Dorsolateral prefrontal cortex (tissue), 122 donors: ENCODE measurements at places on chromosomes 4 and X. TPM values are rescaled to one million over a fixed set of nuclear protein-coding genes. Genes with fewer than 3 reads are reported as not detected.

Gene MAGED4
- 39.7 TPM for total RNA-seq

Gene OTUD6A
- not detected for total RNA-seq

Gene ADH1A
- not detected for total RNA-seq

Gene CCDC158
- total RNA-seq, result 3.2 TPM

Gene ADGRG2
- total RNA-seq, result 0.16 TPM

Gene PDGFC
- 12.0 TPM for total RNA-seq

Gene FUNDC1
- total RNA-seq, result 24.9 TPM

Gene CD40LG
- total RNA-seq, result not detected

Gene PHOX2B
- total RNA-seq, result not detected

- DNase-seq, result no peak
Measured at GRCh38 chr4:48197643-48198237, 63.7 kb upstream of the TXK start.

- no peak for DNase-seq
Measured at GRCh38 chr4:184655889-184656869, 6.6 kb downstream of the PRIMPOL start.

DNA sequence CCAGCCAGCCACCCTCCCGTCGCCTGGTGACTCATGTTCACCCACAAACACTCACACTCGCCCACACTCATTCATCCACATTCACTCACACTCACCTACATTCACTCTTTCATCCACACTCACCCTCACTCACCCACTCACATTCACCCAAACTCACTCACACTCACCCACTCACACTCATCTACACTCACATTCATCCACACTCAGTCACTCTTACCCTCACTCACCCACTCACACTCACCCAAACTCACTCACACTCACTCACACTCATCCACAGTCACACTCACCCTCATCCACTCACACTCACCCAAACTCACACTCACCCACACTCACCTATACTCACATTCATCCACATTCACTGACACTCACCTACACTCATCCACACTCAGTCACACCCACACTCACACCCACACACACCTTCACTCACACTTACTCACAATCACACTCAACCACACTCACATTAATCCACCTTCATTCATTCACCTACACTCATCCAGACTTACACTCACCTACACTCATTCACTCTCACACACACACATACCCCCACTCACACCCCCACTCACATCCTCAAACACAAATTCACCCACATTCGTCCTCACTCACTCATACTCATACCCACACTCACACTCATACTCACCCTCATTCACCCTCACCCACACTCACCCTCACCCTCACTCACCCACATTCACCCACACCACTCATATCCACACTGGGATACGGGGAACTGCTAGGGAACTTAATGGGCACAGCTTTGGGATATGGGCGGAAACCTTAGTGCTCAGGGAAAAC lies 2221.6 kb upstream of the AGA start:
- DNase-seq, result no peak

DNA sequence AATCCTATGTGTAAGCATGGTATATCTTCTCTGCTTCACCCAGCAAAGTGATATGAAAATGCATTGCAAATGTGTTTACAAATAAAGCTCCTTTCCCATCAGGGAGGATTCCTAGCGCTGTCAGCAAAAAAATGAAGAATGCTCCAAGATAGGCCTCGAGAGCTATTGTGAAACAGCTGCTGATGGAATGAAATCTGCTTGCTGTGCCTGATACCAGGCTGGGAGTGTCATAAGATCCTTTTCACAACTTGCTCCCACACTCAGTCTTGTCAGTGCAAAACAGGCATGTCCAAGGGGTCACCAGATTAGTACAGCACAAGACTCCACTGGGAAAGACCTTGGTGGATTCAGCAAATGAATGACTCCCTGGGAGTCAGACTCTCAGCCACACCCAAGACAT lies 34.1 kb downstream of the HNRNPH2 start:
- no peak for DNase-seq

DNA sequence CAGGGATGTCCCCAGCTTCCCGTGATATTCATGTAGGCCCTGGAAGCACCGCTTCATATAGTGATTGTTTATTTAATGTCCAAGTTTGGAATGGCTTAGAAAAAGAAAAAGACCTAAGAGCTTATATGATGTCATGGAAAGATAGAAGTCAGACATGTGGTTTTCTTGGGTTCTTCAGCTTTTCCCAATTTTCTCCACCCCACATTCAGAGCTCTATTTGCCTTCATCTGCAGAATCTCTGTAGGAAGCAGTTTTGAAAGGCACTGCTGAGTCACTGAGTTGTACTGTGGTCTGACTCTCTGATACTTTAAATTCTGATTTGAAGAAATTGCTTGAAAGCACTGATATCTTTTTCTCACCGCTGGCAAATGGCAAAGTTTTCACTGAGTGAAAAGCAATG lies 120.6 kb upstream of the EDNRA start:
- no peak for DNase-seq

DNA sequence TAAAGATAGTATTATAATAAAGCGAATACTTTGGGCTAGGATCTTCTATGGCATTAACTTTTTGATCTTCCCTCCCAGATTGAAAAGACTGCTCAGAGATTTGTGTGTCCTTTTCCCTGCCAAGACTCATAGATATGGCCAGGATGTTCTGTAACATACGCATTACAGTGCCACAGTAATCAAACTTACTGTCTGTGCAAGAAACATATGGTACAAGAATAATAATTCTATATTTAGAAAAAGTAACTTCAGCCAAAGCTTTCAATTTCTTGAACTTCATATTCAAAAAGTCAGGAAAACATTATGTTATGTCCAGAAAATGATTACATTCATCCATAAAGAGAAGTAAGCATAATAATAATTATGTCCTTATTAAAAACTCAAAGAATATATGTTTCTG lies 100.9 kb upstream of the GUCY1A1 start:
- no peak for DNase-seq

- no peak for DNase-seq
Measured at GRCh38 chrX:85859426-85859825, 187.9 kb downstream of the CHM start.

- no peak for DNase-seq
Measured at GRCh38 chr4:119663160-119663788, 34.7 kb upstream of the PDE5A start.

DNA sequence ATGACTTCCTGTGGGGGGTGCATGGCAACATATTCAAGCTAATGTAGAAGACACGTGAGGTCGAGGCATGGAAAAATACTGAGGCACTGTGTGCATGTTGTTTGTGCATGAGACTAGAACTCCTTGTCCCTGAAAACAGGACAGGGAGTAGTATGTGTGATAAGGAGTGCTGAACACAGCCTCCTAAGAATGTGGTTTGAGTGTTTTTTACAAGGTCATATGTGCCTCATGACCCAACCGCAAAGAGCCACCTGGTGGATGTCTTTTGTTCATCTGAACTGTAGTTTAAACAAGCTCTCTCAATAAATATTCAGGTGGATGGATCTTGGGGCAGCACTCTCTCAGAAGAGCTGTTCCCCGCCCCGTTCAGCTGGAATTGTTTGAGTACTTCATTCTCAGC lies 226.6 kb downstream of the NLGN4X start:
- no peak for DNase-seq

GRCh38 chr4:118254368-118254767 lies 98.4 kb downstream of the PRSS12 start:
- no peak for DNase-seq

- no peak for DNase-seq
Measured at GRCh38 chr4:3531318-3531878, 824 bp downstream of the LRPAP1 start.

GRCh38 chr4:97589481-97590196 lies 553.6 kb downstream of the STPG2 start:
- DNase-seq, result no peak
